Glutamatergic neuron (in vitro differentiated cells): ENCODE measurements at places on chromosomes 11 and 22. TPM values are rescaled to one million over a fixed set of nuclear protein-coding genes. Genes with fewer than 3 reads are reported as not detected.

The CNTF gene
- total RNA-seq: 4.6 TPM

The P2RX3 gene
- 496 TPM for total RNA-seq

The JHY gene
- total RNA-seq: 2.9 TPM

The HBD gene
- total RNA-seq: not detected

The PYGM gene
- 5.5 TPM for total RNA-seq

GRCh38 chr11:102391549-102392237 is 44.7 kb downstream of the BIRC2 start:
- no peak for DNase-seq

DNA sequence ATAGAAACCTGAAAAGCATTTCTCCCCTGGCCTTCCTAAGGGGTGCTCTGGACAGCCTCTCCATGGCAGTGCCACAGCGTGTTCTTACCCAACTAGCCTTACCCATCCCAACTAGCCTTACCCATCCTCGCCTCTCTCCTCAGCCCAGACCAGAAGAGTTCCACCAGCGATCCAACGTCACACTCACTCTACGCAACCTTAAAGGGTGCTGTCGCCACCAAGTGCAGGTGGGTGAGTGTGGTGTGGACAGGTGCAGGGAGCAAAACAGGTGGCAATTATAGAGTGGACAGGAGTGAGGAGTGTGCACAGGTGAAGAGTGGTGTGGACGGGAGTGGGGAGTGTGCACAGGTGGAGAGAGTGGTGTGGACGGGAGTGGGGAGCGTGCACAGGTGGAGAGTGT is 17.8 kb downstream of the TMEM121B start:
- no peak for DNase-seq

GRCh38 chr11:125561924-125562323 is 7.4 kb upstream of the EI24 start:
- DNase-seq: no peak

GRCh38 chr11:134503100-134503499 is 91.1 kb upstream of the B3GAT1 start:
- DNase-seq: no peak

GRCh38 chr11:131851964-131852755 is 481.7 kb downstream of the NTM start:
- DNase-seq: no peak

- no peak for DNase-seq
Observed at GRCh38 chr11:39021539-39021938, 2423.5 kb upstream of the RAG2 start.

DNA sequence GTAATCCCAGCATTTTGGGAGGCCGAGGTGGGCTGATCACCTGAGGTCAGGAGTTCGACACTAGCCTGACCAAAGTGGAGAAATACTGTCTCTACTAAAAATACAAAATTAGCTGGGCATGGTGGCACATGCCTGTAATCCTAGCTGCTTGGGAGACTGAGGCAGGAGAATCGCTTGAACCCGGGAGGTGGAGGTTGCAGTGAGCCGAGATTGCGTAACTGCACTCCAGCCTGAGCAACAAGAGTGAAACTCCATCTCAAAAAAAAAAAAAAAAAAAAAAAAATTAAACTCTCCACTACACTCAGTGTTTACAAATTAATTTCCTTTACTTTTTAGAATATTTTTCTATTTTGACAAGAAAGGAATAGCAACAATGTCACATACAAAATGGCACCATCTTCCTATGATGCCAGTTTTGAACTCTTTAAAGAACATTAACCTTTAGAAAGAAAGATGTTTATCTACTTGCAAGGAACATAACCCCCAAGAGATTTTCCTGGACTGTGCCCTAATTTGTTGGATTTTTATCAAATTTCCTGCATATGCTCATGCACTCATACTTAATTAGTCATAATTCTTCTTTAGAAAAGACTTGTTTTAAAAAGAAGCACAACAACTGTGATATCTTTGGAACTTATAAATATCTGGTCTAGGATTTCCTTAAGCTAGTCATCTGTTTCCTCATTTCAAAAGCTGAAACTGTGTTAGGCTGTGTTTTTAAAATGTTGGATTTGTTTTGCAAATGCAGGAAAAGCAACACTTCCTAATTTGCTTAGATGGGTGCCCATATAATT is 22.6 kb upstream of the HIPK3 start:
- DNase-seq: no peak

GRCh38 chr11:8066911-8067455 is 14.0 kb upstream of the TUB start:
- no peak for DNase-seq

GRCh38 chr11:5891216-5891800 is 1.7 kb upstream of the OR52E5 start:
- DNase-seq: no peak

DNA sequence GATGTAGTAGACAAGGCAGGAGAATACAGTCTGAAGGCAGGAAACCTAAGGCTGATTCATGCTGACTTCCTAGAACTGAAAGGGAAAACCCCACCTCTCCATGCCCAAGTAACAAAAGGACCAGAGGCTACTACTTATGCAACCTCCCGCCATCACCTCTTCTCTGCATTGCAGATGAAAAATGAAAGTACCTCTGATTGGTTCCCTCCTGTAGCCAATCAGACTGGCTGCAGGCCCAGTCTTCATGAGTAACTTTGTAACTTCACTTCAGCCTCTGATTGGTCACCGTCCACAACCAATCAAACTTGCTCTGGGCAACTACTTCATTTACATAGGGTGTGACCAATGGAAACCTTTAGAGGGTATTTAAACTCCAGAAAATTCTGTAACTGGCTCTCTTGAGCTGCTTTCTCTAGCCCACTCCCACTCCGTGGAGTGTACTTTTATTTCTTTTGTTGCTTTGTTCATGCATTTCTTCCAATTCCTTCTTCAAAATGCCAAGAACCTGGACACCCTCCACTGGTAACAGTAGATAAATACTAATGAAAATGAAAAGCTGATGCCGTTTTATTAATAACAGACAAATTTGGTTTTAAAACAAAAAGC is 5.2 kb upstream of the MAP6 start:
- DNase-seq: no peak

DNA sequence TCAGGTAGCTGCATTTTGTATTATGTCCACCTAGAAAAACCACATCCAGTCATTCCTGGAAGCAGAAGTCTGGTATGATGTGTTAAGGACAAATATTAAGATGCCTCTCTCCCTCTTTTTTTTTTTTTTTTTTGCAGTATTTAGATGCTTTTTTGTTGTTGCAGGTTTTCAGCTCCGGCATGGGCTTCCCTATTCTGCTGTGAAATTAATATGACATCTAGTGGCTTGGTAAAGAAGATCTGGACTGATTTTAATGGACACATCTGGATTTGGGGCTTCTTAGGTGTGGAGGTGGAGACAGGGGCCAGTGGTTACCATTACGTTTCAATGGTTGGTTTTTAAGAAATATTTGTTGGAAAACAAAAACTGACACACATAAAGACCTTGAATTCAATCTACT is 47.5 kb upstream of the RASSF10 start:
- no peak for DNase-seq

DNA sequence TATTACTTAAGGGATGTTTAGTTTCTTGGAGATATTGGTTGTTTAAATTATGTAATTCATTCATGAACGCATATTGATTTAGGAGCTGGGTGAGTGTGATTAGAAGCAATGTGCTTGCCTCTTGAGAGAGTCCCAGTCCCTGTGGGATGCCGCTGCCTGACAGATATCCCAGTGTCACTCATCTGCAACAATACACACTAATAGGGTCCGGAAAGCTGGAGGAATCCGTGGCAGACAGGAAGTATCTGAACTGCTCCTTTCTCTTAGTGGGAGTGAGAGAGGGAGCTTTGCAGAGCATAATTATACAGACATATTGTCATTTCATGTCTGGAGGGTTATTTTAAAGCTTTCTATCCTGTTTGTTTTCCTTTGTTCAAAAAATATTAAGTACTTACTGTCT is 17.4 kb downstream of the AMOTL1 start:
- peak; percentile 54 for DNase-seq

GRCh38 chr22:27230189-27230588 is 571.4 kb downstream of the MN1 start:
- no peak for DNase-seq

DNA sequence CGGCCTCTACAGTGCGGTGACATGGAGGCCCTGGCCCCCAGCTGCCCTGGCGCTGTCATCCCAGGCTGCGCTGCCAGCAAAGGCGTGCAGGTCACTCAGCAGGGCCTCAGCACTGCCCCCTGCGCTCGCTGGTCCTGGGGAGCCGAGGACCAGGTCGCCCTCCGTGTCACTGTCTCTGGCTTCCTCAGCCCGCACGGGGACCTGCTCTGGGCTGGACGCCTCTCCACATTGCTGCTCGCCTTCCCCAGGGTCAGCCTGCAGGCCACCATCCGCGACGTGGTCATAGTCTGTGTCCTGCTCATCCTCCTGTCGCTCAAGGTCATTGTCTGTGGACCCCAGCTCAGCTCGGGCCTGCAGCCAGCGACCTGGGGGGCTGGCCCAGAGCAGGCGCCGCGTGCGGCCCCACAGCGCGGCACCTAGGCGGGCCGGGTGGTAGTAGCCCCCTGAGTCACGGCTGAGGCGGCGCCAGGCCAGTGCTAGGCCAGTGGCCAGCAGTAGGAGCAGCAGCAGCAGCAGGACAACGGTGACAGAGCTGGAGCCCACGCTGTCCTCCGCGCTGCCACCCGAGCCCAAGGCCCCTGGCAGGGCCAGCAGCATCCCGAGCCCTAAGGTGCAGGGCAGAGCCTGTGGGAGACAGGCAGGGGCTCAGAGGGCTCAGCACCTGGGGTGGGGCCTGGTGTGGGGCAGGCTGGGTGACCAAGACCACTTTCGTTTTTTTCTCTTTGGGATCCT is 1.6 kb downstream of the PTPRCAP start:
- DNase-seq: no peak

GRCh38 chr11:102974552-102975280 is 19.2 kb upstream of the MMP13 start:
- no peak for DNase-seq

DNA sequence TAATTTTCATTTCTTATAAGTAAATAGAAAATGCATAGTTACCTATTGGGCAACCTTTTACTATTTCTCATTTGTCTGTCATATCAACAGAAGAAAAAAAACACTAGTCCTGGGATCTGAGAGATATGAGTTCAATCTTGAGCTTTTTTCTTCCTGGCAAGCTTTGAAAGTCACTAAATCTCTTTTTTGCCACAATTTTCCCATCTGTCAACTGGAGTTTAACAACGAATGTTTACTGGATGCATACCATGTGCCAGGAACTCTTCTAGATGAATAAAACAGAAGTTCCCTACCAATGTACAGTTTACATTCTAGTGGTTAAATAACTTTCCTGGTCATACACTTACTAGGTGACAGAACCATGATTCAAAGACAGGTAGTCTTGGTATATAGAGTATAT is 31.0 kb downstream of the FSHB start:
- DNase-seq: no peak

- DNase-seq: no peak
Observed at GRCh38 chr11:22444076-22444475, 105.9 kb downstream of the SLC17A6 start.

- no peak for DNase-seq
Observed at GRCh38 chr22:27690599-27690998, 111.0 kb downstream of the MN1 start.

GRCh38 chr22:46592390-46592872 is 27.8 kb upstream of the GRAMD4 start:
- no peak for DNase-seq

DNA sequence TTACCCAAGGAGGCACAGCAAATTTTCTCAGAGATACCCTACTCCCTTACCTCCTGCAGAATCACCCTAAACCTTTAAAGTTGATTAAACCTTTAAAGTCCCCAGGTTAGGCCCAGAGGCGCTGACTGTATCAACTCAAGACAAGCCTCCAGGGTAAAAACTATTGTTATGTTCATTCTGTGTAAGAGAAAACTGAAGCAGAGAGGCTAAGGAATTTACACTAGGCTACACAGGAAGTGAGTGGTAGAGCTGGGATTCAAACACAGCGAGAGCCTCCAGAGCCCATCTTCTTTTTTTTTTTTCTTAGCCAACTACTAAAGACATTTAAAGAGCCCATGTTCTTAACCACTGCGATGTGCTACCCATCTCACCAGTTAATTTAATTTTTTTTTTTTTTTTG is 56.3 kb upstream of the GRK3 start:
- DNase-seq: no peak
